ENCODE measurements at places on chromosomes 5 and 9.

- no peak for DNase-seq
Measured at GRCh38 chr5:72790186-72790585, 26.3 kb upstream of the TNPO1 start.

DNA sequence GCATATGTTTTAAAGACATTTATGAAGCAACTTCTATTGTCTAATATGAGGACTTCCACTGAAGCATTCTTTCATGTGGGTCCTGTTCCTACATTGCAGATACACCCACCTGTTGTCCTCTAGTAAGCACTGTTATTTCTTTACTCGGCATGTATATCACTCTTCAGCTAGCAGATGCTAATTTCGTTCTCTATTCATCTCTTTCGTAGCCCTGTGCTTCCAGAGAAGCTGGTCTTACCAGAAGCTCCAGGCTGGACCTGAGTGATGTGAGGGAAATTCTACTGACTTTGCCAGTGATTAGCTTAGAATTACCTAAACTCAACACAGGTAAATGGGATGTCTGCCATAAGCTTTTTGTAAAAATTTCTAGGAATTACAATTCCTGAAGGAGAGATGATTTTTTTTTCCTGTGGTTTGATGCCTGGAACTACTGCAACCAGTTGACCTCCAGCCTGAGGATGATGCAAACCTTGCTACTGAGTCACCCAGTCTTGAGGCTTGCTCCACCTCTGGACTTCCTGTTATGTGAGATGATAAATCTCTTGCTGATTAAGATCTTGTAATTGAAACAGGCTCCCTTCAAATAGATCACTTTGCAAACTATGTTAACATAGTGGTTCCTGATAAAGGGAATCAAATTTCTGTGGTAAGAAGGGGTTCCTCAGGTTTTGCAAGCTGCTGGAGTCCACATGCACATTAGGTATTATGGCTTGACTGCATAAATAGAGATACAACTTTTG is 52.2 kb upstream of the SPINK5 start:
- DNase-seq, result no peak

- DNase-seq, result no peak
Measured at GRCh38 chr5:120098426-120098825, 365.7 kb upstream of the PRR16 start.

DNA sequence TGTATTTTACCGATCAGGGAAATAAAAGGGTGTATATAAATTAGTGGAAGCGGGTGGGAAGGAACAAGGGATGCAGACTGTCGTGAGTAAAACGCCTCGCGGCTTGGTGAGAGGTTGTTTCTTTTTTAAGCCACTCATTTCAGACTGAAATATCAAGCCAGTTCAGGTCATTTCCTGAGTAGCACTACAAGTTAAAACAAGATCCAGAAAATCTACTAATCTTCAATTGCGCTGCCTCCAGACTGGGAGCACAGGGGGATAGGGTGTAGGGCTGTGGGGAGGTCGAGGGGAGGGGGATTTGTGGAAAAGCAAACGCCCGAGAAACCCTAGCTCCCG is 140.8 kb downstream of the TSSK1B start:
- DNase-seq, result no peak

DNA sequence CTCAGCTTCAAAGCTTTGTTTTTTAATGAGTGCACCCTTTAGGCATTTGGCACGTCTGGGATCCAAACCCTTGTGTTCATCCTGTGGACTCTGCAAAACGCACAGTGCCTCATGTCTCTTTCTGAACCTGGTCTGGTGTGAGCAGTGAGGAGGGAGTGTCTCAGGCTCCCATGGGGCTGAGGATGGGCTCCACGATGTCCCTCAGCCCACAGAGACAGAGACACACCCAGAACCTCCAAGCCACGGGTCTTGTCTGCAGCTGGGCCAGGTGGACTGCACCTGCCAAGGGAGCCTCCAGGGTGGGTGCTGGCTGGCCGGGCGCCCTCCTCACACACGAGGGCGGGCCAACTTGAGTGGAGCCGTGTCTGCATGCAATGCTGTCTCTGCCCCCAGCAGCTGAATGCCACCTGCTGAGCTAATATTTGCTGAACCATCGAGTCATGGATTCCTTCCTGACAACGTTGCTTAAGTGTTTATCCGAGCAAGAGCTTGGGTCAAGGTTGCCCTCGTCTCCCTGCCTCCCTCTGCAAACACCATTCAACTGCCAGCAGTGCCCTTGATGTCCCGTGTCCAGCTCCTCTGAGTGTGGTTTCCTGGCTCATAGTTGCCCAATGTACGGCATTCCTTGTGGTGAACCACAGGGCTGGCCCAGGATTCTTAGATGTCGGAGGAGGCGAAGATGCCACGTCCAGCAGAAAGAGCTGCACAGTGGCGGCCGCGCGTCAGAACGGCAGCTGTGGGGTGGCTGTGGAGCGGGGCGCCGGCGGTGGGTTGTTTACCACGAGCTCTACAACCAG is 31.4 kb upstream of the LPCAT1 start:
- no peak for DNase-seq

GRCh38 chr5:21219966-21220365 is 1232.0 kb upstream of the CDH18 start:
- DNase-seq, result no peak

DNA sequence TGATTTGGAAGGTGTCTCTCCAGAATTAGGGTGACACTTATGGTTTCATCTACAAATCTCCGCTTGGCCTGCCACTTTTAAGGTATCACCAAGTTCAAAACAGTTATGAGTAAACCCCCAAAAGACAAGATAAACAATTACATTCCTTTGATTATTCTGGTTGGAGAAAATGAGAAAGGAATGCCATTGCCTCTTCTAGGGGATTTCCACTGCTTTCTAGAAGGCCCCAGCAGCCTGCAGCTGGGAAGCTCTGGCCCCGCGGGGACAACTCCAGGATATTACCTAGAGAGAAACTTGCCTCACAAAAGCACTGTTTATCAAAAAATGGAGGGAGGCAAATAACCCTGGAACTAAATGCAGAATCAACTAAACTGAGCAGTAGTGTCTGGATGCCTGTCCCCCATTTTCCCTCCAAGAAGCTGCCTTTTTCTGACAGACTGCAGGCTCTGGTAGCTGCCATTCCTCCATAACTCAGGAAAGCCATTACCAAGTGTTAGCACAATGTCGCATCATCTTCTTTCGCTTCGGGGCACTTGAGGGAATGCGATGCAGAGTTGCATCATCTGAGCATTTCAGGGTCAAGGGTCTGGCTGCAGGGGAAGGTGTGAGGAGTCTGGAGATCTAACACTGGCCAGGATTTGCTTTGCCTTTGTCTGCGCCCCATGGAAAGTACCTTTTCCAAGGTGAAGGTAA is 71.5 kb upstream of the PLPP6 start:
- DNase-seq, result no peak

DNA sequence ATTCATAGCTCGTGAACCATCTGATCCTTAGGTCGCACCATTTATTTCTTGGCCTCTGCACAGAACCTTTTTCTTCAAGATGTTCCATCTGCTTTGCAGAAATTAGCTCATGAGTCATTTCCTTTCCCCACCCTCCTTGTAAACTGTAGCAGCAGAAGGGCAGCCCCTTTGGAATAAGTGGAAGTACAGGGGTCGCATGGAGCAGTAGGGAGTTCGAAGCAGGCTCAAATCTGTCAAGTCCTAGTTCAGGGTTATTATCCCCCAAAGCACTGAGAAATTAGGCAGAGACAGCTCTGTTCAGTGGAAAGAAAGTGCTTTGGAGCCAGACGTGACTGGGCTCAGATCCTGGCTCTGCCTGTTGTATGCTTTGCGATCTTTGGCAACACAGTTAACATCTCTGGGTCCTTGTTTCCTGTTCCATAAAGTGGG is 84.2 kb downstream of the SGCD start:
- no peak for DNase-seq

- DNase-seq, result no peak
Measured at GRCh38 chr5:152397581-152397980, 7.5 kb downstream of the NMUR2 start.

GRCh38 chr5:66967826-66968262 is 228.8 kb downstream of the CD180 start:
- no peak for DNase-seq

DNA sequence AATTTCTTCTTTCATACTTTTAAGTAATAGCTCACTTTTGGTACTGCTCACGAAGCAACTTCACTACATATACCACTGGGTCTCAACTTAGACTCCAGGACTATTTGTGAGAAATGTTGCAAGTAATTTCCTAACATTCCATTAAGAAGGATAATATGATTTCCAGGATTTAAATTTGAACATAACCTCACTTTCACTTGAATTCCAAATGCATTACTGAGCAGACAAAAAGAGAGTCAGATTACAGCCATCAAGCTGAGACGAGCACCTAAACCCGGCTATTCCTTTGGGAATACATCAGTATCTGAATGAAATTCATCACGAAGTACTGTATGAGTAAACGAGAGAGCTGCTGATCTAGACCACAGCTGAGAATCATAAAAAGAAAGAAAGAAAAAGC is 47.3 kb downstream of the LIFR start:
- DNase-seq, result no peak

- DNase-seq, result no peak
Measured at GRCh38 chr9:69215774-69216485, 41.9 kb downstream of the TJP2 start.

- no peak for DNase-seq
Measured at GRCh38 chr5:139647506-139648204, 494 bp upstream of the CXXC5 start.

DNA sequence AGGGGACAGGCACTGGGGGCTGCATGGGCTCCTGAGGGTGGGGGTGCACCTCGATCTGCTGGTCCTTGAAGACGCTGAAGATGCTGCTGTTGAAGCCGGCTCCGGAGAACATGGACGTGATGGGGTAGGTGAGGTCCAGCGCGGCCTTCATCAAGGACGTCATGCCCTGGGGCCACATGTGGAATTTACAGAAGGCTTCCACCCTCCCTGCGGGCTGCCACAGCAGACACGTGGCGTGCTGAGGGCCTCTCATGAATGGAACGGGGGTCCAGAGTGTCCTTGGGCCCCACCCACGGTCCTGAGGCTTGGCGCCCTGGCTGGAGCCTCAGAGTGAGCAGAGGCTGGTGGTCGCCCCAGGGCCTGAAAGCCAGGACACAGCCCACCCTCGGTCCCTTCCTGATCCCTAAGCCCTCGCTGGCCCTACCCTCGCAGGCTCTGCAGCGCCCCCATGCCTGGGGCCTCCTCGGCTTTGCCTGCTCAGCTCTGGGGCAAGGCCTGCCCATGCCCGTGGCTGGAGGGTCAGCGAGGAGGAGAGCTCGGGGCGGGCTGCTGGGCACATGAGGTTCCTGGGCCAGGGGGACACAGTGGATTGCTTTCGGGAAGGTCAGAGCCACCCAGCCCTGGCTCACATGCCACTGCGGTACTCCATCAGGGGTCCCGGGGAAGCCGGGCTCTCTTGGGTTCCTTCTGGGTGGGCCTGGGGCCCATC is 5.3 kb upstream of the NSMF start:
- no peak for DNase-seq

DNA sequence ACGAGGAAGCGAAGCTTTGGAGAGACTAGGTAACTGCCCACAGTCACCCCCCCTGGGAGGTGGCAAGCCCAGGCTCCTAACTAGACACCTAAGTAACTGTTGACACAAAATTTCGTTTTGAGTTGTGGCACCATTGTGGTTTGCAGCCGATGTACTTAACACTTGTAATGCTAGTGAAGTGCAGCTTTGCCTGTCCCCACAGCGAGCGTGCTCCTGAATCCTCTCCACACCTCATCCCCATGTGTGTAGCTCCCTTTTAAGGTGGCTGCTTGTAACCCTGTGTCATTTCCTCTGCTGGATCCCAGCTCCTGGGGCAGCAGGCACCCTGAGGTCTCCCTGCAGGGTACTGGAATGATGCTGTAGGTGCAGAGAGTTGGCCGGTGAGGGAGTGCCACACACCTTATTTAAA is 114.9 kb downstream of the TRIO start:
- no peak for DNase-seq

DNA sequence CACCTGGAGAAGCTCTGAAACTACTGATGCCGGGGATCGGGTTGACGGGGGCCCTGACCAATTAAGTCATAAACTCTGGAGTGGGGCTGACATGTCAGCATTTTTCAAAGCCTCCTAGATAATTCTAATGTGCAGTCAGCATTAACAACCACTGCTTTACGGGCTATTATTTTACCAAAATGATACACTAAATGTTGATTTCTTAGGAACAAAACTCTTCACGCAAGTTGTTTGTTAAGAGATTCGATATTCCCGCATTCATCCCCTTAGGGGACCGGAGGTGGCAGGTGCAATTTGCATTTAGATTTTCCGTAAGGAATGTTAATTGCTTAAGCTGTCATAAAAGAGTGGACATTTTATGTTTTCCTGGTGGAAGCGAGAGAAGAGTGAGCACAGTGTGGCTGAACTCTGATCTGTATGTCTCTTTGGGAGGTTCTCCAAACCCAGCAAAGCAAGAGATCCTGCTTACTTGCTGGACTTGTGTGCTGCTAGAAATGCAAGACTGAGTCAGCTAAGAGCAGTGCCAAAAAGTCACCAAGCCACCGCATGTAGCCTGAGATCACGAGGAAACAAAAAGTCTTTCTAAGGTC is 77.6 kb downstream of the UGCG start:
- DNase-seq, result peak; percentile 67

DNA sequence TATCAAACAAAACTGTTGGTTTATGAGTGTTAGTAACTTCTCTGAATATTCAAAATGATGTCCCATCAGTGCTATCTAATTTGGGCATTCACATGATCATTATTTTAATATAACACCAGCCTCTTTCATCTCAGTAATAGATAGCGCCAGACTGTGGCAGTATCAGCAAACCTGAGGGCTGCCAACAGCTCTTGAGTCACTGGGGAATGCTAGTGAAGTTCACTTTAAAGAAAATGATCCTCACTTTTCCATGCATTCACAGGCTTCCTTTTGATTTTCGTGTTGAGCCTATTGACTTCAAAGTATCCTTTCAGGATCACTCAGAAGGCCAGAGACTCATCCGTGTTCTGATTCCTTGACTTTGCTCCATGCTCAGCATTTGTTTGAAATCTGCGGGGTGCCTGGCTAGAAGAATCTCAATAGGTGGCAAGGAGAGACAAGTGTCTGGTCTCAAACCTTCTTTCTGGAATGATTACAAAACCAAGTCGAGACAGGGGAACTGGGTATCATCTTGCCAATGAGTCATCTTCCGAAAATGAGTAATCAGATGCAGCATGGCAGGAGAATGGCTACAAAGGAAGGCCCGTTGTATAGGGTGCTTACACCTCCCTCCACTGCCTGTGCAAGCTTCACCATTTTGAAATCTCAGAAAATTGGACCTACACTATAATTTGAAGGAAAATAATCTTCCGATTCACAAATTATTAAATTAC is 509.1 kb downstream of the RASEF start:
- no peak for DNase-seq

GRCh38 chr5:154276973-154277331 is 86.4 kb downstream of the GALNT10 start:
- no peak for DNase-seq

- no peak for DNase-seq
Measured at GRCh38 chr5:150689120-150689519, 11.7 kb downstream of the RBM22 start.

GRCh38 chr5:51278539-51278938 is 104.7 kb upstream of the ISL1 start:
- no peak for DNase-seq

DNA sequence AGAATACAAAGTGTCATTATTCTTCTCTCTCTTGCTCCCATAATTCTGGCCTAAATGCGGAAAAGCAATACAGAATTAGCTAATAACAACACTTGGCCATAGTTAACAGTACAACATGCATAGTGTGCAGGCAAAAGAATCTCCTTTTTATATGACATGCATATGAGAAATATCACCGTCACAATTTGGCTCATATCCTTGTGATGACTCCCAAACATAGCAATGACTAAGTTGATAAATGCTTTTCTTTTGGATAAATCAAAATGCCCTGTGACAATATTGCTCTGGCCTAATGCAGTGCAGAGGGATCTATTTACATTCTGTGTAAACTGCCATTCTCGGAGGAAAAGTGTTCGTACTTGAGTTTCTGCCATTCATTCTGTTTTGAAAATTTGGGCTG is 121.9 kb upstream of the GHR start:
- DNase-seq, result no peak

Measured in NCI-H1436 (cell line).